ENCODE measurements at places on chromosomes 7 and 10.

- DNase-seq = no peak
Observed at GRCh38 chr10:93379731-93380575, 102.2 kb downstream of the MYOF start.

DNA sequence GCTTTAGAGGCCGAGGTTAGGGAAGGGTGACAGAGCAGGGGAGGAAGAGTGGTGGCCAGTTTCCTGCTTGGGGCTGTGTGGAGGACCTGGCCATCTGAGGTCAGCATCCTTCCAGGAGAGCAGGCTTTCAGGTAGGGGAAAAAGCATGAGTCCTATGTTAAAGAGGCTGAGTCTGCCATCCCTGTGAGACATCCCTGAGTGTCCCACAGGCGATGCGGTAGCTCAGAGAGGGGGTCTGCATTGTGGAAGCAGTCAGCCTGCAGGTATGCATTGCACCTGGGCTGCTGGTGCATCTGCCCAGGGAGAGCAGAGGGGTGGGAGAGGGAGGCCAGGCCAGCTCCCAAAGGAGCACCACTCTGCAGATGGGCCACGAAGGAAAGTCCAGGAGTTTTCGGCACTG, 282.1 kb upstream of the ZNF32 start:
- no peak for DNase-seq

DNA sequence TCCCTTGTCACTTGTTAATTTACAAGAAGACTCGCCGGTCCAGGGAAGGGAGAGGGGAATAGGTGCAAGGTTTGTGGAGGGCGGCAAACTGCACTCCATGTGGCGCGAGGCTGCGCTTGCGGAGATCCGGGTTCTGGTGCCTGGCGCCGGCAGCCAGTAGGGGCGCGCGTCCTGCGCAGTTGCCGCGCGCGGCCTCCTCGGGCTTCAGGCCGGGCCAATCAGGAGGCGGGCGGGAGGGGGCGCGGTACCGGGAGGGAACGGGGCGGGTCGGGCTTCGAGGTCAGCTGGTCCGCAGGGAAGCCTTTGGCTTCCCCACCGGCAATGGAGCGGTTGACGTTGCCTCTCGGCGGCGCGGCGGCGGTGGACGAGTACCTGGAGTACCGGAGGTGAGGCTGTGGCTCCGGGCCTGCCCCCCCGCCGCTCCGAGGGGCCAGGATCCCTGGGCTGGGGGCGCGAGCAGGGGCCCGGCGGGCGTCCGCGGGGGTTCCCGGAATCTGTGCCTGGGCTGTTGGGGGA, at the start of gene FAM221A:
TSS of gene FAM221A (plus strand) at position 302 of the 516 bp plus-strand sequence. CDS start at position 322, 20 bp downstream.
- DNase-seq = peak; percentile 58

GRCh38 chr7:44107116-44107960, 3.2 kb downstream of the AEBP1 start:
- no peak for DNase-seq

DNA sequence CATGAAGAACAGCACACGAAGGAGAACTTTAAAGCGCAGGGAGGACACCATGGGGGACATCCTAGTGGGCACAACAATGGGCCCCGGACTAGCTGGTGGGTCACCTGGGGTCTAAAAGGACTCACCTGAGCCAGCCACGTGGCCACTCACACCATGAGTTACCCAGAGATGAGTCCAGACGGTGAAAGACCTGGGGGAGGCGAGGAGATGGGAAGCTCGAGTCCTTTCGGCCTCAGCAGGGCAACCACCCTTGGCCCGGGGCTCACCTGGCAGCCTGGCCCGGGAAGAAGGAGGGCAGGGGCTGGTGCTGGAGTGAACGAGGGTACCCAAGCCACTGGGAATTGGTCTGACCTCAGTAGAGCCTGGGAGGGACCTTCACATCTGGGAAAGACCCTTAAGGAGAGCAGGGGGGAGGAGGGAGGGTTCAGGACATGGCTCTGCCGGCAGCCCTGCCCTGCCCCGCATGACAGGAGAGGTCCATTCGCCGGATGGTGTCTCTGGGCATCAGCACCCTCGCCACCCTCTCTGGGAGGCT, 5.7 kb downstream of the GIGYF1 start:
- DNase-seq = no peak

DNA sequence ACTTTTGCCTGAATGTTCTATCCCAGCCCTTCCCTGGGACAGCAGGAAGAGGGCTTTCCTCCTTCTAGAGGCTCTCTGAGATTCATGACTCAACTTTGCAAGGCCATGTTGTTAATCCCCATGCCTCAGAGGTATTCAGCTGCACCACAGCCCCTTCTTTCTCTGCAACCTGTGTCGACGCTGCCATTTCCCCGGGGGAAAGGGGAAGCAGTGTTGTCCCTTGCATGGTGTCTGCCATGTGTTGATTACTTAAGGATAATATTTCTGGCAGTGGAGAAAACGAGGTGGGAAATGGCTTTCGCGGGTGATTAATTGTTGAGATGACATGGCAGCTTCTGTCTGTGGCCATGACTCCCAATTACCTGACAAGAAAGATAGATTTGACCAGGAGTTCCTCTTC, 133.1 kb downstream of the SORCS3 start:
- DNase-seq = no peak
